ENCODE measurements at places on chromosomes 2 and 18. TPM values are rescaled to one million over a fixed set of nuclear protein-coding genes. Genes with fewer than 3 reads are reported as not detected.

The CRIM1 gene
- total RNA-seq = 150 TPM

The WDR75 gene
- total RNA-seq = 42.6 TPM

The NAT8 gene
- not detected for total RNA-seq

The RFX8 gene
- total RNA-seq = not detected

The CNDP1 gene
- 0.15 TPM for total RNA-seq

The MYL12B gene
- 218 TPM for total RNA-seq

The SLC19A3 gene
- 1.8 TPM for total RNA-seq
